ENCODE measurements at places on chromosomes 3 and 15.

DNA sequence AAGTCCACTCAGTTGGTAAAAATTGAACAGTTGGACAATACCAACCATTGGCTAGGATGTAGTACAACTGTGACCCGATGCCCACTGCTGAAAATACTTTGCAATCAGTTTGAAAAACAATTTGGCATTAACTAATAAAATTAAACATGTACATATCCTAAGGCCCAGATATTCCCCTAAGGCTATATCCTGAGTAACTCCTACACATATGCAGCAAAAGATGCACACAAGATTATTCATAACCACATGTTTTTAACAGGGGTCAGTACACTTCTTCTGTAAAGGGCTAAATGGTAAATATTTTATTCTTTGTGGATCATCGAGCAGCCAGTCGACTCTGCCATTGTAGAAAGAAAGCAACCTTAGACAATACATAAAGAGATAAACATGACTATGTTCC lies 116.3 kb downstream of the MEX3B start:
- no peak for DNase-seq

DNA sequence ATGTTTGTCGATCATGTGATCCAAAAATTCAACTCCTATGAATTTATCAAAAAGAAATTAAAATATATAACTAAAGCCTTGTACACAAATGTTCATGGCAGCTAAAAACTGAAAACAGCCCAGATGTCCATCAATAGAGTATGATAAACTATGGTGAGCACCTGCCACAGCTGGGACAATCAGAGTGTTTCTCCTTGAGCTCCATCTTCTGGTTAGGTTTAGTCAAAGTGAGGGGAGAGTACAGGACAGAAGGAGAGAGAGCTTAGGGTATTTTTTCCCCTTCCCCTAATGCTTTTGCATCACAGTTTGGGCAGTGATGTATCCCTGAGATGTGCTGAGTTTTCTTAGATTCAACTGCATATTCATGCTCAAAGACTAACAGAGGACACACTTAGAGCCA lies 65.5 kb downstream of the FSIP1 start:
- peak; percentile 21 for DNase-seq

GRCh38 chr15:75164625-75165350 lies 36.9 kb upstream of the C15orf39 start:
- DNase-seq: peak; percentile 42

DNA sequence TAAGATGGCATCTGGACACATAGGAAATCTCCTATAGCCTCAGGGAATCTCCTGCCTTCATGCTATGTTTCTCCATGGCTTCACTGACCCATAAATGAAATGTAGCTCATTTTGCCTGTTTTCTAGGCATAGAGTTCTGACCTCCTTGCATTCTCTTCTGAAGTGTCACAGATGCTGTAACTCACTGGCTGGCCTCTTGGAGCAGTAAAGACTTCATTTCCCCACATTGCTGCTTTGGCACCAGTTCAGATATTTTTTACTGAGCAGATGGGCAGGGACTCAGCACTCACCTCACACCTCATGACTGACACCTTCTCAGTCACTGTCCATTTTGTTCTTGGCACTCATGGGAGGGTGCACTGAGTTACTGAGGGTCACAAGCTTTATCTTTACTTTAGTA lies 286.7 kb upstream of the TGFBR2 start:
- peak; percentile 84 for DNase-seq

DNA sequence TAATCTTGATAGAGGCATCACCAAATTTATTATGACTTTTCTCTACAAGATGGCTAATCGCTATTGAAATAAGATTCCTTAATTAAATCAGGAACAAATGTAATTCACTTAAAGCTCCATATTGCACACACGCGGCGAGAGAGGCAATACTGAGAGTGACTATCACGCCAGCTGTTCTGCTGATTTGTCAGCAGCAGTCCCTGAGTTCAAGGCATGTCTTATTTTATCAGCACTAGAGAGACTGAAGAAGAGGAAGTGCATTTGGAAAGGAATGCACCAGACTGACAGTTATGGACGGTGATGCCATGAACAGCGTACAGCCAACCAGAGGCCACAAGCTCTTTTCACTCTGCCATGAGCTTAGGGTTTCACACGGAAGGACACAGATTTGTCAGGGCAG lies 83.6 kb upstream of the SLCO3A1 start:
- peak; percentile 70 for DNase-seq

DNA sequence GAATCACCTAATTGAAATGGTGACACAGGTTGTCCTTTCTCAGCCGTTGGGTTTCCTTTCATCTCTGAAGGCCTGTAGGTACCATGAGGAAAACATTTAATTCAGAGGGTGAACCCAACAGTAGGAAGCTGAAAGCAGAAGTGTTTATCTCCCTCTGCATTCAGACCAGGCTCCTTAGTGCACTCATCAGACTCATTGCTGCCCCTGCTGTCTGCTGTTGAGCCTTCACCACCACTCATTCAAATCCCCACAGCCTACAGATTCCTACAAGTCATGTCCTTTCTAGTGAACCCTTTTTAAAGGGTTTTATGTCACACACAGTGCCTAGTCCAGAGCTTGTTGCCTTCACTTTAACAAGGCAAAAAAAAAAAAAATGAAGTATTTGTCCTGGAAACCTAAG lies 13.4 kb downstream of the WDR48 start:
- DNase-seq: peak; percentile 86

GRCh38 chr3:168659015-168659414 lies 563.3 kb upstream of the GOLIM4 start:
- no peak for DNase-seq

All from OCI-M1 (cell line).